ENCODE measurements at places on chromosomes 12 and 14.
A peak's percentile ranks its signal among the peaks of the same experiment; 100 is the strongest.

- DNase-seq: no peak
Measured at GRCh38 chr12:50276912-50277671, 6.2 kb downstream of the LIMA1 start.

GRCh38 chr12:57521525-57522010 lies 1.1 kb upstream of the MBD6 start:
- DNase-seq: peak; percentile 59

DNA sequence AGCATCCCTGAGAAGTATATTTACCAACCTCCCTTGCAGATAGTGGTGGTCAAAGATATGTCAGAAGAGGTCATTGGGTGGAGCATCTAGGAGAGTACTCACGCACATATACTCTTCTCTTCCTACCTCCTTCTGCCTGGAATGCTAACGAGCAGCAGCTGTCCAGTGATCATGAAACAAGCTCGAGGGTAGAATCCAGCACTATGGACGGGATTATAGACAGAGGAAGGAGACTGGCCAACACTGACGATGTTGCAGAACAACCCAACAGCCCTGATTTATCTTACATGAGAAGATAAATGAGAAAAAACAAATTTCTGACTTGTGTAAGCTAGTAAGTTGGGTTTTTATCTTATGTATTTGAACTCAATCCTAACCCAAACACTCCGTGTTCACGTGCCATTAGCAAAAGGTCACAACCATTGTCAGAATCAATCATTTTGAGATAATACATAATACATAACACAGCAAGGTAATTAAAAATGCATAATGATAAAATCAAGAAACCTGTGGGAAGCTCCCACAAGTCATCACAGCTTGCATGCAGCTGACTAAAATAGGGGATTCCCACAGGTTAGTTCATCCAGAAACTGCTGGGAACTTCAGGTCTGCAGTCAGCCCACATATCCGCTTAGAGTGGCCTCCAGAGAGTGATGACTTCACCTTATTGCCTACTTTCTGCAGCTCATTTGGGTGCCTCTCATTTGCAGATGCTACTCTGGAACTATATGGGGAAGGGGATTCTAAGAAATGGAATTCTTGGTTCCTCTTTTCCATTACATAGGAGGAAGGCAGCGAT lies 36.3 kb upstream of the STK38L start:
- DNase-seq: no peak

DNA sequence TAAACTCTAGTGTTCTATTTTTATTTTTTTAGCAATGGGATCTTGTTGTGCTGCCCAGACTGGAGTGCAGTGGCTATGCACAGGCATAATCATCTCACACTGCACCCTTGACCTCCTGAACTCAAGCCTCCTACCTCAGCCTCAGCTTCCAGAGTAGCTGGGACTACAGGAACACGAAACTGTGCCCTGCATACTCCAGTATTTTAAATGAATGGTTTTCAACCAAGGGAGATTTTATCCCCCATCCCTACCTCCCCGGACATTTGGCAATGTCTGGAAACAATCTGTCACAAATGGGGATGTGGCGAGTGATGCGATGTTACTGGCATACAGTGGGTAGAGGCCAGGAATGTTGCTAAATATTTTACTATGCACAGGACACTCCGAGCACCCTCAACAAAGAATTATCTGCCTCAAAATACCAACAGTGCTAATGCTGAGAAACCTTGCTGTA lies 2.1 kb downstream of the CBX5 start:
- peak; percentile 61 for DNase-seq

DNA sequence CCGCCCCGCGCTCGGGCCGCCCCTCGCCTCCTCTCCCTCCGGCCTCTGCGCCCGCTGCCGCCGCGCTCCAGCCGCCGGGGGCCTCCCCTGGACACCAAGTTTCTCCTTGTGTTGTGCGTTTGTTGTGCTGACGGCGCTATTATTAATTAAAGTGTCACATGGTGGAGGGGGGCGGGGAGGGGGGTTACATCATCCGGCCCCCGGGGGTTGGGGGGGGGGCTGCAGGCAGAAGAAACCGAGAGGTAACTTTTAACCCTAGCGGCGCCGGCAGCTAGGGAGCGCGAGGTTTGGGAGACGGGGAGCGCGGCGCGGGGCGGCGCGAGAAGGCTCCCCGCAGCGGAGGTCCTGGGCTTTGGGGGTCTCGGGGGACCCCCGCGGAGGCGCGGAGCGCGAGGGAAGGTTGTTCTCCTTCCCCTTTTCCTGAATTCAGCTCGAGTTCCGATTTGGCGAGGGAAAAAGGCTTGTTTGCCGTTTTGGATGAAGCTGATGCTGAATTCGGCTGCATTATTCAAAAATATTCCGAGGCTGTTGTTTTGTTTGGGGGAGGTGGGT lies at the start of gene HRK:
HRK (minus strand) TSS at position 117 of the 552 bp plus-strand sequence. CDS start 134 bp downstream, outside the sequence.
- no peak for DNase-seq

DNA sequence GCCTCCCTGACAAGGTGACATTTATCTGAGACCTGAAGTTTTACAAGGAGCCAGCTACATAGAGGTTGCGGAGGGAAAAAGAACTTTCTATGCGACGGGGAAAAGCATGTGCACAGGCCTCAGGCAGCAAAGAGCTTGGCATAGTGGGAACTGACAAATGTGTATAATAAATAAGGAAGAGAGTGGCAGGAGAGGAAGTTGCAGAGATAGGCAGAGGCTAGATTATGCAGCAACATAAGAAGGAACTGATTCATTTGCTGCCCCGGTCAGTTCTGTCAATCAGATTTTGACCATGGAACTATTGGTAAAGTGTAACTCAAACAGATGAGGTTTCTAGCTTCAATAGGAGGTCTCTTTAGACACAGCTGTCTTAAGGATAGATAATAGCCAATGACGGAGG lies 33.7 kb upstream of the RIC8B start:
- DNase-seq: no peak

DNA sequence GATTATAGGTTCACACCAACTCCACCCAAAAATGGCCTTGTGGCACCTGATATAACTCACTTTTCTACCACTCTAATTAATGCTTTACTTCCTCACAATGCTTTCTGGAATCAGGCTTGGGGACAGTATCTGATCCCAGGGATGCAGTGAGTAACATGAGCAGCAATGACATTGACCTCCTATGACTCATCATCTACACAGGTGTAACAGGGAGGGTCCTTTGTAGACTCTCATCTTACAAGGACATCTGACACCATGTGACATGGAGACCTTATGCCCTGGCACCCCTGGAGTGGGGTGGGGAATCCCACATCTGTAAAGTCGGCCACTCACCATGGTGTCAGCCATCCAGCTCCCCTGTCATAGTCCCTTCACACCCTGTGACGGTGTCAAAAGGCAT lies 586.4 kb downstream of the MED13L start:
- no peak for DNase-seq

DNA sequence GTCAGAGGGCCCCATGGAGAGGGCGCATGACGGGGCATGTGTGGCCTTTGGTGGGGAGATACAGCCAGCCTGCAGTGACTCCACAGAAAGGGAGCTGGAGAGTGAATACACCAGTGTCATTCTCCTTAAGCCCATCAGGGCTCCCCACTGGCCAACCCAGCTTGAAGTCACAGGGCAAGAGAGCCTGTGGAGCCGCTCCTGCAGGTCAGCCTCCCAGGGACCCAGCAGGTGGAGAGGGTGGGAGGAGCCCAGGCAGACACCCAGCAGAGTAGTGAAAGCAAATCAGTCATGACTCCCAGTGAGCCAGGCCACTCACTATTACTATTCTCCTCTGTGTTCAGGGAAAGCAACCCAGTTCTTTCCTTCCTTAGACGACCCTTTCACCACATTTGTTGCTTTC lies 110.0 kb upstream of the CPM start:
- DNase-seq: no peak

GRCh38 chr14:78851189-78851588 lies 681.0 kb downstream of the NRXN3 start:
- DNase-seq: no peak

- DNase-seq: peak; percentile 18
Measured at GRCh38 chr14:69048456-69048855, 69.4 kb upstream of the ACTN1 start.

DNA sequence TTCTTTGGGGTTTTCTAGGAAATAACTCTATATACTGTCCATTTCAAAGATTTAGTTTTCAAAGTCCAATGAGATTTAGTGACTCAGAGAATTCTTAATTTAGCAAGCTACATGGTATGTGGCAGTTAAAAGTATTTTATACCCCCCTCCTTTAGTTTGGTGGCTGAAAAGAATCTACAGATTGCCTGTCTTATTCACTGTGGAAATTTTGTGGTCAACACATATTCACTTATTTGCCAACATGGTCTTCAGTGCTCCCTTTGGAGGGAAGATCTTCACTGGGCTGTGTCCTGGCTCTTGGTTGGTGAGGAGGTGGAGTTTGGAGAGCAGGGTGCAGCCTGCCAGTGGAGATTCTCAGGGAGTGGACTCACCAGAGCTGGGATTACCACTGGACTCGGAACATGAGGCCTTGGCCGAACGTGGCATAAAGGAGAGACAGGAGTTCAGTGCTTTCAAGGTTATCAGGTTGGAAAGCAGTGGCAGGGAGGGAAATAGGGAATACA lies 39.8 kb downstream of the SAMD4A start:
- DNase-seq: peak; percentile 51

DNA sequence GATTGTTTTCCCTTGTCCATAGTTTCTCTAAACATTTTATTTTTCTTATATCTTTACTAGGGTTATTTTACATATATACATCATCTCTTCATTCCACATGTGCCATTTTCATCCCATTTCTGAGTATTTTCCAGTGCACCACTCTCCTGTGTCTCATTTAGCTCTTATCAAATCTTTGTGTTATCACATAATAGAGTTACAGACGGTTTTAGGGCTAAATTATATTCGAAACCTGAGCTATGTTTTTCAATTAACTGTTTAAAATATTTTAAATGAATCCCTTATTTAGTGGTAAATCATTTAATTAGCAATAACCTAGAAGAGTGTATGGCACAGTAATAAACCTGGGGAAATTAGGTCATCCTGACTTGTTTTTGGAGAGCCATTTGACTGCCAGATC lies 160.4 kb upstream of the DCN start:
- DNase-seq: no peak

DNA sequence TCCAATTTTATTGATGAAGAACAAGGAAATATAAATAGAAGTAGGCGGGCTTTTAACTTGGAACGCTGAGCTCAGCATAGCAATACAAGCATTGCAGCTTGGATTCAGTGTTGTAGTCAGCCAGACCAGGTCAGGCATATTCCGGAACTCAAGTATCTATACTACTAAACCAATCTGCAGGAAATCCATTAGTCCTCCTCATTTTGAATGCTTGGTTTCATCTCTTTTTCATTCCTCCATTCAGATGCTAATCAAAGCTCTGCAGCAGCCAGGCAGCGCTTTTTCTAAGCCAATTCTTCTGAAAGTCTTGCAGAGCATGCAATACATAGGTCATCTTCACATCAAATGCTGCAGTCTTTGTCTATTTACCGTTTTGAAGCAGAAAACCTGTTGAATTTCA lies 49.0 kb downstream of the KIF21A start:
- no peak for DNase-seq

GRCh38 chr12:46886541-46887041 lies 60.8 kb upstream of the SLC38A4 start:
- peak; percentile 85 for DNase-seq

GRCh38 chr12:62860501-62861411 lies 74.2 kb downstream of the PPM1H start:
- peak; percentile 26 for DNase-seq

GRCh38 chr12:103580026-103580425 lies 7.0 kb upstream of the STAB2 start:
- DNase-seq: no peak

DNA sequence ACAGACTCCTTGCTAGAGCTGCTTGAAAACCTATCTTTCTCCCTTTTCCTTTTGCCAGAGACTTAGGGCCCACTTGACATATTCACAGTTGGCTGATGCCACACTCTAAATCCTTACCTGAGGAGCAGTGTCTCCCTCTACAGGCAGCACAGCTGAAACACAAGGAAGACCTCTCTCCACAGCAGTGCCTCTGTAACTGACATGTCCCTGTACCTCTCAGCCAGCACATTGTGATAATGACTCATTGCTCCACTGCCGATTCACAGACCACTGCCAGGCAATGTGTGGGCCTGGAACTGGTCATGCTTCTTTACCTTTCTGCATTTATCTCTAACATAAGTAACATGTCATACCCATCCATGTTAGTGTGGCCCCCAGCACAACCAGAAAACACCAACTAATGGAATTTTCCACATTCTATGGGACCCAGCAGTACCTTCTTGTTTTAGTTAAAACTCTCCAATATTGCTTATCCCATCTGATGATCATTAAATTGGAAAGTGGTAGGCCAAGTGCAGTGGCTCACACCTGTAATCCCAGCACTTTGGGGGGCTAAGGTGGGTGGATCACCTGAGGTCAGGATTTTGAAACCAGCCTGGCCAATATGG lies 56.5 kb downstream of the GTF2A1 start:
- peak; percentile 75 for DNase-seq

GRCh38 chr12:25347716-25348592 lies 97.2 kb upstream of the KRAS start:
- no peak for DNase-seq

DNA sequence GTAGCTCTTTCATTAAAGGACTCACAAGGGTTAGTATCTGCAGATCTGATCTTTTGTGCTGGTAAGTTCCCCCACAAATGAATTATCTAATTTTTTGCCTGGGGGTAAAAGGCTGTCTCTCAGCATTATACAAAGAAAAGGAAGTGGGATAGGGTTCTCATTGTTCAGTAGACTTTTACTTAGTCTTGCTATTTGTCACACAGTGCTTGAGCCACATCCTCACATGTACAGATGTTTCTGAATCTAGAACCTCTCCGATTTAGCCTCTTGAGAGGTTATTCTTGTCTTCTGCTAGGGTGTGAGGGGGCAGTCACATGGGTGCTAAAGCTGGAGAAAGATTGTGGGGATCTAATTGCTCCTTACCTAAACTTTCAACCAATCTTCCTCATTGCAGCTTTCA lies 93.0 kb downstream of the SLC41A2 start:
- DNase-seq: no peak

GRCh38 chr12:63876980-63877379 lies 32.5 kb downstream of the SRGAP1 start:
- no peak for DNase-seq

DNA sequence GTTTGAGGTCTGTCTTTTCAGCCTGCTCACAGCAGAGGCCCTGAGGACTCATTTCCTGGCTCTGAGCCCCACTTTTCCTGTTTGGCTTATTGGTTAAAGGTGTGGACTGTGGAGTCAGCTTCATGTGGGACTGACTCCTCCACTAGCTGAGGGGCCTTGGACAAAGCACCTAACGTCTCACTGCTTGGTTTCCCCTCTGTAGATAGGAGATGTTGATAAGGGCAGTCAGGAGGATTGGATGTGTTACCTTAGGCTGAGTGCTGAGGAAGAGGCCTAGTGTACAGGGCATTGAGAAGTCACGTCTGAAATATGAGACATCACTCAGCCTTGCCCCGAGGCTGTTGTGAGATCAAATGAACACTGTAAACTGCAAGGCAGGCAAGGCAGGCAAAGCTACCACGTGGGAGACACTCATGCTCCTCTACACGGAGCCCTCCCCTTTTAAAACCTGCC lies 27.1 kb upstream of the TCL1A start:
- no peak for DNase-seq
